ENCODE measurements at places on chromosomes 3 and 15.

DNA sequence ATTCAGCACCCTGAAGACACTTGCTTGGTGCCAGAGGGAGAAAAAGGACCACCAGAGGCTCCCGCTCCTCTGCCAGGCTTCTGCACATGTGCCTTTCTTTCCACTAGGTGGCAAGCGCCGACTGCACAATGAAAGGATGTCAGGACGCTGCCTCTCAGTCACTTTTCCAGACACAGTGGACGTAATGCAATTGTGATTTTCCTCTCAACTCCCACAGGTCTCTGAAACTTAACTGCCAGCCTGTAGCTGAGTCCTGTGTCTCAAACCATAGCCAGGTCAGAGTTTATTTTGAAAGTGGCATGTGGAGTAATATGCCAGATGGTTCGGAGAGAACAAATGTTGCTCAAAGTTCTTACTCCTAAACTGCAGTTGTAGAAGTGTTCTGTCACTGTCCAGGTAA is 162.9 kb downstream of the ITPR1 start:
- peak; percentile 24 for DNase-seq

DNA sequence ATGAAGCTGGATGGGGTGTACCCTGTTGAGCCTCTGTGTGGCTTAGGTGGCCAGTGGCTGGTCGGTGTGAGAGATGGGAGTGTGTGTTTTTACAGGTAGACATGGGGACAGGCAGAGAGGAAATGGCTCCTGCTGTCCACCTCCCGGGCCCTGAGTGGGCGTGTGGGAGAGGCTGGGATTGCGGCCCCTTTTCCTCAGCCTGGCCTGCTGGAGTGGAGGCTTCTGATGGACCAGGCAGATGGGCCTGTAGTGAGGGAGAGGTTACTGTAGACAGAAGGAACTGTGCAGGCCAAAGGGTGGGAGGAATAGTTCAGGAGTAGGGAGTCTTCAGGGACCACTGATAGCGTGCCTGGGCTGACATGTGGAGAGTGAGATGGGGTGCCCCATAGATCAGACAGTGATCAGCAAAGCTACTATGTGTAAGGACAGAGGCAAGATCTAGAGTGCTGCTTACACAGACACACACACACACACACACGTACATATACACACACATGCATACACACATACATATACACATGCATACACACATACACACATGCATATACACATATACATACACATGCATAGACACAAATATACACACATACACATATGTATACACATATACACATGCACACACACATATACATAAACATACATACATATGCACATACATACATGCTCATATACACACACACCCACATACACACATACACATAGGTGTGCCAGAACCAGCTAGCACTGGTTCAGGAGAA is 26.4 kb downstream of the ACAA1 start:
- no peak for DNase-seq

DNA sequence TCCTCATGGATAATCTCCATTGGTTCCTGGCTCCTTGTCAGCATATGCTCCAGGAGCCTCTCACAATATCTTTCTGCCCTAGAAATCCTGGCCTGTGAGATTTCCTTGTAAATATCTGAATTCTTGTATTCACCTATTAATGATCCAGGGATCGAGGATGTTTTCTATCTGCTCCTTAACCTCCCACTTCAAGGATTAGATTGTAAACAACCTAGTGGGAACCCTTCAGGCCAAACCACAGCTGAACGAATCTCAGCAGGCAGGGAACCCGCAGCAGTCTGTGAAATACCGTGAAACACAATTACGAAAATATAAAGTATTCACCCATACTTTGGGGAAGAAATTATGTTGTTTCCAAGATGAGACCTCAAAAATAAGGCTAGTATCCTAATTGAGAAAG is 215.9 kb downstream of the TIGIT start:
- no peak for DNase-seq

GRCh38 chr3:76570436-76571057 is 469.4 kb upstream of the ROBO2 start:
- no peak for DNase-seq

GRCh38 chr3:72860846-72861245 is 12.6 kb upstream of the SHQ1 start:
- DNase-seq, result no peak

DNA sequence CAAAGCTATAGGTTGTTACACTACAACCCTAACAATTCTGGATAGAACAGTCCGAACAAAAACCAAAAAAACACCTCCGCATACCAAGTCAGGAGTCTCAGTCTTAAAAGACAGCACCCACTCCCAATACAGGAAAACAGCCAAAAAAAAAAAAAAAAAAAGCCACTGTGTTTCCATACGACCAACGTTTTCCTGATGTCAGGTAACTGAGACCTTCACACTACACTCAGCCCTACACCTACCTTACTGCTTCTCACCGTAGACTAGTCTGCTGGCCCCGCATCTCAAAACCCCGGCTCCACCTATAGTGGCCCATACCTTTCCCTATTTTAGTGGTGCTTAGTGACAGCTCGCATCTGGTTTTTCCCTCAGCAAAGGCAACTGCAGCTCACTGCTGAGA is 339.5 kb upstream of the ADAMTS9 start:
- DNase-seq, result no peak
